HuH-7 (cell line): ENCODE measurements at places on chromosomes 6 and 20.

- no peak for DNase-seq
These were observed 22.4 kb downstream of the SMLR1 start for GRCh38 chr6:130849594-130849993.

DNA sequence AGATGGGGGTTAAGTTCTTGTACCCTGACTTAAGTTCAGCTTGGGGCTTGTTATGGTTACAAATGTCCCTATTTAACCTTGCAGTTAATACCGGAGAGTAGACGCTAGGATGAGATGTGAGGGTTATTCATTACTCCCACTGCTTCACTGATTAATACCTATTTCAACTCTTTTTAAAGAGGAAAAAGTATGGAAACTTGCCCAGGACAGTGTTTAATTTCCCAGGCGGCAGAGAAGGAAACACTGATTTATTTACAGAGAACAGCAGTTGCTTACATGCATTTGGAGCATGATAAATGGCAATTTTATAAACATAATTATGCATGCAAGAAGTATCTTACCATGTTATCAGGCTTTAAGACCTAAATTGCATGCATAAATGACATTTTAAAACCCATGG, 137.7 kb downstream of the RCAN2 start:
- no peak for DNase-seq

GRCh38 chr6:156618600-156619205, 158.5 kb upstream of the ARID1B start:
- no peak for DNase-seq

GRCh38 chr6:12162213-12162612, 127.9 kb upstream of the EDN1 start:
- no peak for DNase-seq

DNA sequence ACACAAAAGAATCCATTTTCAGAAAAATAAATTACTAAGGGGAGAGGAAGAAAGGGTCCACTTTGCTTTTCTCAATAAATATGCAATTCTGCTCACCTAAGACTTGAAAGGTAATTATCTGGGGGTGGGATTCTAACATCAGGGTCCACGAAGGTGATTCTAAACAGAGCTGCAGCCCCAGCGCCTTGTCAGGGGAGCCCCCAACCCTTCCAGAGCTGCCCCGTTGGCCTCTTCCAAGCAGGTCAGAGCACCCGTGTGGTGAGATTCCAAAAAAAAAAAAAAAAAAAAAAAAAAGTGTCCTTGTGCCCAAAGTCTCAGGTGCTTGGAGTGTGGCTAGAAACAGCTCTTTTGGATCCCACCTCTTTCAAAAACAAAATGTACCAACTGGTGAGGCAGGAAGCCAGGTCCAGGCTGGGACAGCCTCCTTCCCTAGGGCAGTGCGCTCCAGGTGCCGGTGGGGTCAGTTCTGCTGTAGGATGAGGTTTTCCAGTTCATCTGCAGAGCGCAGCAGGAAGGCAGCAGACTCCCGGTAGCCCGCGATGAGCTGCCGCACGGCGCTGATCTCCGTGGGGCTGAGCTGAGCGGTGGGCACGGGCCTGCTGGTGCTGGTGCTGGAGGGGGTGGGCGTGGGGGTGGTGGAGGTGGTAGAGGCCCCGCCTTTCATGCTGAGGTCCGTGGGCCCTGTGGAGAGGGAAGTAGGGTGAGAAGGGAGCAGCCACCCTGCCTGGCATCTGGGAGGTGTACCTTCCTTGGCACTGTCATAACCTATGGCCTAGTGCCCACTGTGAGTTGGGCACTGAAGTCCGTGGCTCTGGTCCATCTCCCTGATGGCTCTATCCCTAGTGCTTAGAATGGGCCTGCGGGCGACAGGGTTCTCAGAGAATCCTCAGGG, 89.3 kb downstream of the ASXL1 start:
- DNase-seq = no peak
